ENCODE measurements at places on chromosomes 5 and 9. TPM values are rescaled to one million over a fixed set of nuclear protein-coding genes. Genes with fewer than 3 reads are reported as not detected.

Gene HACD4
- 4.2 TPM for total RNA-seq

Gene NOXA1
- total RNA-seq, result 0.18 TPM

Gene F2RL1
- total RNA-seq, result 15.1 TPM

Gene IL13
- not detected for total RNA-seq

Gene SLC36A3
- total RNA-seq, result not detected

Gene LAMC3
- under 0.01 TPM for total RNA-seq

Gene SRD5A1
- 9.5 TPM for total RNA-seq

Gene TTC16
- total RNA-seq, result 0.05 TPM

Gene DHX29
- total RNA-seq, result 44.7 TPM

Gene BARHL1
- not detected for total RNA-seq

Gene C5orf63
- total RNA-seq, result 1.5 TPM

Gene CENPK
- 1.8 TPM for total RNA-seq

Gene MYMK
- not detected for total RNA-seq

Gene ADGRD2
- total RNA-seq, result not detected

Measured in smooth muscle cell of the umbilical artery (primary cell).